NCI-H146 (cell line): ENCODE measurements at places on chromosomes 7 and 10.

DNA sequence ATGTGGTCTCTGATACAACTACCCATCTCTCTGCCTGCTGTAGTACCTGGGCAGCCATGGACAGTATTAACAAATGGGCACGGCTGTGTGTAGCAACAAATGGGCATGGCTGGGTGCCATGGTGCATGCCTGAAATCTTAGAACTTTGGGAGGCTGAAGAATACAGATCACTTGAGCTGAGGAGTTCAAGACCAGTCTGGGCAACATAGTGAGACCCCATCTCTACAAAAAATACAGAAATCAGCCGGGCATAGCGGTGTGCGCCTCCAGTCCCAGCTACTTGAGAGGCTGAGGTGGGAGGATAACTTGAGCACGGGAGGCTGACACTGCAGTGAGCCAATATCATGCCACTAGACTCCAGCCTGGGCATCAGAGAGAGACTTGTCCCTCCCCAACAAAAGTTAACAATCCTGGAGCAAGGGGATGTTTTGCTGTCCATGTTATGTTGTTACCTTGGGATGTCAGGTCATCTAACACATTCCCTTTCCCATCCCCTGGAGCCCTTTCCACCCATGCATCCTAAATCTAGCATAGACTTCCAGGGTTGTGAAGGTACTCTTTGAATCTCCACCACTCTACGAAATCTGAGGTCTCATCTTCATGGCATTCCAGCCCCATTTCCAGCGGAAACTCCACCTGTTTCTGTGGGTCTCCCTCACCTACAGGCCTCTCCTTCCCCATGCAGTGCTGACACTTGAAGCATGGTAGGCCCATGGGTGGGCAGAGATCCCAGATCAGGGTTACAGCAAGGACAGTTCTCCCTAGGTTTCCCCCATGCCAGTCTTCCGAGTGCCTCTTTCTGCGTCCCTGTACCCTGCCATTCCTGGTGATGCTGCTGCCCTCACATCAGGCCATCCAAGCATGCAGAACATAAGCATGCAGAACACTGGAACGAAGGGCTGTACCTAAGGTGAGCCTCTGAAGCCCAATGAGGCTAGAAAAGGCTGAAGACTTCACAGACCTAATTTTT is 13.1 kb downstream of the FXYD4 start:
- no peak for DNase-seq

- DNase-seq = no peak
These were observed 71.9 kb upstream of the STK17A start for GRCh38 chr7:43511029-43511428.

GRCh38 chr10:77609781-77610272 is 27.8 kb downstream of the KCNMA1 start:
- no peak for DNase-seq

GRCh38 chr10:7410301-7410861 is 453 bp downstream of the SFMBT2 start:
- no peak for DNase-seq

GRCh38 chr7:23434147-23434917 is 36.0 kb downstream of the IGF2BP3 start:
- DNase-seq = no peak

GRCh38 chr7:39153647-39154046 is 175.9 kb downstream of the POU6F2 start:
- no peak for DNase-seq

GRCh38 chr7:102291056-102291915 is 4.6 kb downstream of the SH2B2 start:
- no peak for DNase-seq

- no peak for DNase-seq
These were observed 35.4 kb downstream of the CPED1 start for GRCh38 chr7:121023683-121024511.

GRCh38 chr10:33519130-33519860 is 184.8 kb upstream of the NRP1 start:
- no peak for DNase-seq

DNA sequence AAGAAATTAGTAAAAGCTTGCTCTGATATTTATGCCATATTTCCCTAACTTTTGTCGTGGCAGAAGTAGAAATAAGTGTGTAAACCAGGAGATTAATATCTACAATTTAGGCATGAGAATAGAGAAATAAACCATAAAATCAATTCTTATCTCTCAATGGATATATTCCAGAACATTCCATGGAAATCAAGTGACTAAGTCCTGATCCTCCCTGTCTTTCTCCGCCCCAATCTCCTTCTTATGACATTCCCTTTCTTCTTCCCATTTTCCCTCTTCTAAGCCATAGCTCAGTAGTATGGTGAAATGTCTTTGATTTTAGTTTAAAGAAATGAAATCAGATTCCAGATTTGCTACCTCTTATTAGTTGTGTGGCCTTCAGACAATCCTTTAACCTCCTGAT is 88.8 kb downstream of the TBXAS1 start:
- no peak for DNase-seq

- no peak for DNase-seq
These were observed 4.7 kb downstream of the CASD1 start for GRCh38 chr7:94514140-94514889.

GRCh38 chr7:89681448-89681847 is 472.8 kb upstream of the STEAP1 start:
- DNase-seq = no peak

DNA sequence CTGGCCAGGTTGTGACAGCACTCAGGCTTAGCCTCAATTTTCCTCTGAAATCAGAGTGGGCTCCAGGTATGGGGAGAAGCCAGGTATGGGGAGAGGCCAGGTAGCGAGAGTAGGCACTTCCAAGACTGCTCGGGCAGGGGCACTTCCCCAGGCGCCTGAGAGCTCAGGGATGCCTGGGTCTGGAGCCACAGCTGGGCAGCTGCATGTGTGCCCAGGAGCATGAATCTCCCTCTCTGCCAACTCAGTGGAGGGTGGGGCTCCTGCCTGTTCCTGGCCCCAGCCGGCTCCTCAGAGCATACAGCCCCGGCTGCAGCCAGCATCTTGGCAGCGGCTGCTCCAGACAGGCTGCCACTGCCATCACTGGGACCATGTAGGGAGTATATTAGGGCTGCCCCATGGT is 313.9 kb downstream of the AUTS2 start:
- no peak for DNase-seq

- no peak for DNase-seq
These were observed 61.5 kb downstream of the CPVL start for GRCh38 chr7:29084832-29085231.

GRCh38 chr10:114520453-114520852 is 116.2 kb upstream of the AFAP1L2 start:
- peak; percentile 72 for DNase-seq

DNA sequence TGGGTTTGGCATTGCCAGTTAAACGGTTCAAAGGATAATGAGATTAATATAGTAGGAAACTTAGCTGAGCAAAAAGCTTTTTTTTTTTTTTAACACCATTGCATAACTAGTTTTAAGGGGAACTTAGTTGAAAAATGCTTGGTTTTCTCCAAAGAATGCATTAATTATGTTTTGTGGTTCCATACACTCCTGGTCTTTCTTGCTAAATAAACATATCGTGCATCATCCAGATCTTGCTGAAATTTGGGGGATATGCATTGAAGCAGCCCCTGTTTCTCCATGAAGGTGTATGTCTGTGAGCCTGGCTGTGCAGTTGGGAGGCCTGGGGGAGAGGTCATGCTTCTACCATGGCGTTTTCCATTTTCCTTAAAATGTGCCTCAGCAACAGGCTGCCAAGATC is 558.2 kb upstream of the GALNT17 start:
- no peak for DNase-seq

GRCh38 chr7:121382473-121382872 is 13.6 kb downstream of the FAM3C start:
- no peak for DNase-seq

- no peak for DNase-seq
These were observed 2.8 kb downstream of the SAMD9L start for GRCh38 chr7:93145354-93145753.

DNA sequence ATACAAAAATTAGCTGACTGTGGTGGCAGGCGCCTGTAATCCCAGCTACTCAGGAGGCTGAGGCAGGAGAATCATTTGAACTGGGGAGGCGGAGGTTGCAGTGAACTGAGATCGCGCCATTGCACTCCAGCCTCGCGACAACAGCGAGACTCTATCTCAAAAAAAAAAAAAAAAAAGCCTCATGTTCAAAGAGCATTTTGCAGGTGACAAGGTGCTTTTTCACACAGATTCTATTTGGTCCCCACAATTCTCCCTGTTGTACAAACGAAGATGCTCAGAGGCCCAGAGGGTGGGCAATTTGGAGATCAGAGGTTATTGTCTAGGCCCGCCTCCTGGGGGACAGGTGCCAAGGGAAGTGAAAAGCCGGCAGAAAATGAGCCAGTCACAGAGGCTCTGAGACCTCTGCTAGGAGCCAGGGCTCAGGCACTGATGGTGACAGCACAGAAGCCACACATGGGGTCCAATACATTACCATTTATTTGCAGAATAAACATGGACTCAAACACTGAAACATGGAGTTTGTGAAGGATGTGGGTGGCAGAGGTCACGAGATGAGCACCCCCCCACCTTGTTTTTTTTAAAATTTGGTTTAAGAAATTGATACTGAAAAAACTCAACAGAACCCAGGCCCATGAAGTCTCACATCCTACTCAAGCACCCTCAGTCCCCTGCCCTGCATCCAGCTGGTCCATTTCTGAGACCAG is 882 bp upstream of the GAL3ST4 start:
- peak; percentile 75 for DNase-seq

DNA sequence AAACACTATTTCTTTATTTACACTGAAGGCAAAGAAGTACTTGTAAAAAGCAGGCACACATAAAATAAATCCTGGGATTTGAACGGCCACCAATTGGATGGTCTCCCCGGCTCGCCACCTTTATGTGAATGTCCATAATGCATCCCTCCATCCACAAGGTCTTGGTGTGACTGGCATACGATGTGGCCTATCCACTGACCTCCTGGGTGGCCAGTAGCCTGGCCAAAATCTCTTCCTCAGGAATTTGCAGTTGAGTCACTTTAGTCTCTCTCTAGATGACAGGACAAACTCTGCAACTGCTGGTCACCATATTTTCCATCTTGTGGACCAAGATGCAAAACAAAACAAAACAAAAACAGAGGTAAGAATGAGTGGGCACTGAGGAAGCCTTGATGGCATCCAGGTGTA is 39.1 kb downstream of the CDK1 start:
- DNase-seq = no peak

DNA sequence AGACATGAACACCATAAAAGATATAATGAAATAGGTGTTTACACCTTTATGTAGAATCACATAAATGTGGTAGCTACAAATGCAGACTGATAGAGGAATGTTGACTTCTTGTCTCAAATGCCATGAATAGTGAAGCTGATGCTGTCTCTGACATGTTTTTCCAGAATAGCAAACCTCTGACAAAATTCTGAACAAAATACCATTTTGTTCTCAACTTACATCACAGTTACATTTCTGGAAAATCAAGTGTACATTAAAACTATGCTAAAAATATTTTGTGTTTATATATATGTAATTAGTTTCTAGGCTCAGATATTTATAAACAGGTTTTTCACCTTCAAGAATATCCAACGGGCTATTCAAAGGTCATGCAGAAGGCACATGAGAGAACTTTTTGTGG is 16.8 kb upstream of the PTPN12 start:
- no peak for DNase-seq

DNA sequence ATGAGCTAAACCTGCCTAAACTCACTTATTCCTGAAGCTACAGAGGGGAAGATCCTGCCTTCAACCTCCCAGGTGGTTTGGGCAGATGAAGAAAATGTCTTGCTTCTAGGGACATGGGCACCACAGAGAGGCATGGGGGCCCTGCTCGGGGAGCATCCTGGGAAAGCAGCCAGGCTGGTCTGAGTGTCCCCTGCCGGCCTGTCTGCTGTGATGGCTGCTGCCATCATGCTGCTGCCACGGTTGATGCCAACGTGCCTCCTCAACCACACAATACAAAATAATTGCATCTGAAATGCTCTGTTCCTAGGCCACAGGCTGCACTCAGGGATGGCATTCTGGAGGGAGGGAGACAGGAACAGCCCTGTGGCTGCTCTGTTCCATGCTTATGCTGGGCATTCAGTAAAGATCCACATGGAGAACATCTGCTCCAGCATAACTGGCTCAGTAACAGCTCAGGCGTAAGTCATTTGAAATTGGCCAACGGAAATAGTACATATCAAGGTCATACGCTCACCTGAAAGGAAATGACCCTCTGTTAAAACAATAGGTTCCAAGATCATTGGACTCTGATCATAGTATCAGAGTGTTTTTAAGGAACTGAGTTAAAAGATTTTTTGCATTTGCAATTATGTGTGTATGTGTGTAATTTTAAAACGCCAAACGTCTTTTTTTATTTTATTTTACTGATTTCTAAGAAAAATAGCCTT is 299.0 kb downstream of the TNS3 start:
- DNase-seq = no peak

DNA sequence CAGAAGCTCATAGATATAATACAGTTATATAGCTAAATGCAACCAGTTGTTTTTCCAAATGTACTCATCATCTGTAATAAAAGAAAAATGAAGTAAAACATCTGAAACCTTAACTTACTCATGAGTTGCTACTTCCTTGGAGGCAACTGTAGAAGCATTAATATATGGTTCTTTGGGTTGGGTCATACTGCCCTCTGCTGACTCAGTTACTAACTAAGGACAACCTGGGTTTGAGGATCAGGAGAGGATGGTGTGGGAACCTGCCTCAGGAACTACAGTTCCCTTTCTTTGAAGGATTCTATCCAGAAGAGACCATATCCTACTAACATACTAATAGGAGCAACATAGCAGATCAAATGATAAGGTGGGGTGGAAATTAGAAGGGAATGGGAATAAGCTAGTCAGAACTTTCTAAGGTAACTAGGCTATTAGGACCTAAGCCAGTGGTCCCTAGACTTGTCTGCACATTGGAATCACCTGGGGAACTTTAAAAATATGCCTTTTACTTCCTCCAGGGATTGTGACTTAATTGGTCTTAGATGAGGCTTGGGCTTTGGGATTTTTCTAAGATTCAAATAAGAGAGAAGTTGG is 20.7 kb downstream of the COX15 start:
- DNase-seq = peak; percentile 30

GRCh38 chr10:28797904-28798371 is 120.6 kb downstream of the BAMBI start:
- no peak for DNase-seq

GRCh38 chr7:4000934-4001333 is 681.2 kb upstream of the FOXK1 start:
- no peak for DNase-seq

DNA sequence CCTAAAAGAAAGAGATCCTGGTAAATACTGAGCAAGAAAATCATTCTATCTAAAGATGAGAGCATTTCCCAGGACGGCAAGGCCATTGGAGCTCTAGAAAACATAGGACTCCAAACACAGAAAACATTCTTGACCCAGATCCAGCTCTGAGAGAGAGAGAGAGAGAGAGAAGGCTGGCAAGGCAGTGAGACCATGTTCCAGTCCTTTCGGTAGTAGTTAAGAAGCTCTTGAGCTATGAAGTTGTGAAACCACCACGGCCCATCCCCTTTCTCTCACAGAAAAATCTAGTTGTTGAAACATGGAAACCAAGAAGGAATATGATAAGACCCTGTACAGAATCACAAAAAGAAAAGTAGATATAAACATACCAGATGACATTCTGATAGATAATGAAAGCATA is 212.4 kb upstream of the NPSR1 start:
- no peak for DNase-seq

- DNase-seq = no peak
These were observed 62.6 kb downstream of the RNF32 start for GRCh38 chr7:156703209-156703608.

- no peak for DNase-seq
These were observed 178.8 kb downstream of the ADAM12 start for GRCh38 chr10:126209451-126209850.
